ENCODE measurements at places on chromosomes 13 and 19. TPM values are rescaled to one million over a fixed set of nuclear protein-coding genes. Genes with fewer than 3 reads are reported as not detected.

CPAMD8 gene
- total RNA-seq: 1.4 TPM

ZNF829 gene
- 4.3 TPM for total RNA-seq

UBE2L5 gene
- 0.20 TPM for total RNA-seq

ZNF625 gene
- 3.8 TPM for total RNA-seq

WDR62 gene
- 24.1 TPM for total RNA-seq

FREM2 gene
- total RNA-seq: not detected

PPM1N gene
- 4.3 TPM for total RNA-seq

ZNF699 gene
- total RNA-seq: 10.7 TPM

ADGRE3 gene
- total RNA-seq: not detected

IZUMO1 gene
- not detected for total RNA-seq

KLK14 gene
- not detected for total RNA-seq

ZNF814 gene
- 9.3 TPM for total RNA-seq

Data from activated CD4-positive, alpha-beta memory T cell treated with anti-CD3 and anti-CD28 coated beads, Interleukin-2, amount 10 ng/mL, durations not matched to agents 7 days and 5 days (primary cell).